ENCODE measurements at places on chromosomes 5 and 9.

DNA sequence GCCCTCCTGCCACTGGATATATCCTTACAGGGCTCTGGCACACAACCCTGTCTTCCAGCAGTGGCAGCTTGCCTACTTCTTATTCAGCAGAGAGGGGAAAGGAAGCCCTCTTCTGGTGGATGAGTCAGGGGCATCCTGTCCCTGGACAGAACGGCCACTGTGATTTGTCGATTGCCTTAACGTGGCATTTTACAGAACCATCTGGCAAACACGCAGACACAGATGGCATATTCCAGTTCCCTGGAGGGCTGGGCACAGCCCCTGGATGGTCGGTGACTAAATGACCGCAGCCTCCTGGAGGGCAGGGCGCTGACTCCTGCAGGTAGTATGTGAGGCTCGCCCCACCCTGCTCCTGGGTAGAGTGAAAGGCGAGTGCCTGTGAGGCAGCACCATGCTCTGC is 62.1 kb downstream of the DCP2 start:
- no peak for DNase-seq

DNA sequence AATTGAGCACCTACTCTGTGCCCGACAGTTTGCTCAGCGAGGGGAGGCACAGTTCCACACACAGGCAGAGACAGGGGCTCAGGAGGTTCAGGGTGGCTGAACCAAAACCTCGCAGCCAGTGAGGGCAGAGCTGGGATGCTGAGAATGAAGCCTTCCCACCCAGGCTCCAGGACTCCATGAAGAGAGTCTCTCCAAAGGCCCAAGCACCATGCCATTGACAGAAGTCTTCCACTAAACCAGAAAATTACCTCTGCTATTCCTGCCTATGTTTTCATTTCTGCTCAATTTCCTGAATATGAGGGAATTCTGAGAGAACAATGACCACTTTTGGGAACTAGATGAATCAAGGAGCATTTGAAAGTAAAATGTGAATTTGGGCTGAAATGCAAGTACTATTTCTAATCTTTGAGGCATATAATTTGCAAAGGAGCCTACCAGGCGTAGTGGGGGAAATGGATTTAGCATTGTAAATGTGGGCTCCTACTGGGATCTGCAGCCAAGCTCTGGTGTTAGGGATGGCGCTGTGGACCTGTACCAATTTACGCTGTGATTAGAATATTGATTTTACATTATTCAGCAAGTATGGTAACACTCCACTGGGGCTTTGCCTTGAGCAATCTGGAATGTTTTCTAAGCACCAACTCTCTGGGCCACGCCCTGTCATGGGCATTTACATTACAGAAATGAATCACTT is 91.9 kb downstream of the DRD1 start:
- DNase-seq: no peak

- DNase-seq: no peak
These were observed 88.0 kb downstream of the PLPP1 start for GRCh38 chr5:55446640-55447351.

DNA sequence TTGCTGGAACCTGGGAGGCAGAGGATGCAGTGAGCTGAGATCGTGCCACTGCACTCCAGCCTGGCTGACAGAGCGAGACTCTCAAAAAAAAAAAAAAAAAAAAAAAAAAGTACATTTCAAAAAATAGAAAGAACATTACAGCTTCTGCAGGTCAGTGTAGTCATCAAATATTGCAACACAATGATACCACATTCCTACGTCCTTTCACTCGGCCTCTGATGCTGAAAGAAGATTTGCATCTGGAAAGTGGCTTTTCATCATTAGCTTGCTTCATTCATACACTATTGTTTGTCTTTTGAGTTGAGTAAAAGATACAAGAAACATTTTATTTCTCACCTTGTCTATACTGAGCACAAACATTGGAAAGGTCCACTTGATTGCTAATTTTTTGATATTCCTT is 59.6 kb upstream of the CPLANE1 start:
- DNase-seq: no peak

DNA sequence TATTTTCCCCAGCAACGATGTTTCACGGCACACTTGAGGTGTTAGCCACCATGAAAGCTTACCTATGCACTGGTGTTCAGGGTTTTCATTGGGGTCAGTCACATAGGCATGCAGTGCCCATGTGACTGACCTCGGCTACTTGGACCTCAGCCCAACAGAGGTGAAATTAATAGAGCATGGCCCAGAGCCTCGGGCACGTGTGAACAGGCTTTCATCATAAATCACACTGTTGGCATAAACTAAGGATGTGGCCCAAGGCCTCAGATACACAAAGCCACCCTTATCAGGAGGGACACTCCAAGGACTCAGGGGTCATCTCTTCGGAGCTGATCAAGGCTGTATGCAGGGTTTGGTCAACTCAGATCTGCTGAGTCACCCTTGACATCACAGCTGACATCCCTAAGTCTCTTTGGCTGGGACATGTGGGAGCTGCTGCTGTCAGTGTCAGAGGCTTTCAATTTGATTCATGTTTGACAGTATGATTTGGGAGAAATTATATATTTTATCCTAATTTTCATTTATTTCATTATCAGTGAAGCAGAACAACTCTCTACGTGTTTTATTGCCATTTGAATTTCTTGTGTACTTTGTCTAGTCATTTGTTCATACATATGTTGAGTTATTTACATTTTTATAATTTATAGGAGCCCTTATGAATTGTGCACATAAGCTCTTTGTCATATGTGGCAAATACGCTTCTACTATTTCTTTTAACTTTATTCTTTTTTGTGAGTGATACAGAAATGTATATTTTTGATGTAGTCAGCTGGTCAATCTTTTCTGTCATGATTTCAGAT is 59.7 kb upstream of the ANKRD33B start:
- DNase-seq: no peak

- peak; percentile 56 for DNase-seq
These were observed 11.2 kb downstream of the ROPN1L start for GRCh38 chr5:10452768-10453331.

DNA sequence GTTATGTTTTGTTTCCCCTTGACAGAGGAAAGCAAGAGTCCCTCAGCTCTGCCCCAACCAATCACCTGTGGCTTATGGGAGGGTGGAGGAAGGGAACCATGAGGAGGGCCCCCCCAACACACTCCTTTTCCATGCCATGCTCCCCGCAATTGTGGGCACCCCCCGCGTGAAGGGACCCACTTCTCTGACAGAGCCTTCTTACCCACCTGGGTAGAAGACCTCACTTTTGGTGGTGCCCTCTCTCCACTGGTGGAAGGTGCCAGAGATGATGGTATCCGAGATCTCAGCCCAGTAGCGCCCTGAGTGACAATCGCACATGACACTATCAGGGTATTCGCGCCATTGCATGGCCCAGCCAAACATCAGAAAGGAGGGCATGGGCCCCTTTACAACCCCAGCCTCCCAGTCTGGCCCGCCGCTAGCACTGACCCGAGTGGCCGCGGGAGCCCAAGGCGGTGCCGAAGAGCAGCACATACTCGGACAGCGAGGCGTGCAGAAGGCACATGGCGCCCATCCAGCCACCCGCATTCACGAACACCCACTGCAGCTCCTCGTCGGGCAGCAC is 714 bp downstream of the SIGMAR1 start:
- no peak for DNase-seq

GRCh38 chr5:72231991-72232703 is 87.9 kb downstream of the MRPS27 start:
- no peak for DNase-seq

- no peak for DNase-seq
These were observed 218.5 kb upstream of the ELAVL2 start for GRCh38 chr9:24044576-24044975.

- no peak for DNase-seq
These were observed 29.2 kb downstream of the PTPN3 start for GRCh38 chr9:109468927-109469326.

DNA sequence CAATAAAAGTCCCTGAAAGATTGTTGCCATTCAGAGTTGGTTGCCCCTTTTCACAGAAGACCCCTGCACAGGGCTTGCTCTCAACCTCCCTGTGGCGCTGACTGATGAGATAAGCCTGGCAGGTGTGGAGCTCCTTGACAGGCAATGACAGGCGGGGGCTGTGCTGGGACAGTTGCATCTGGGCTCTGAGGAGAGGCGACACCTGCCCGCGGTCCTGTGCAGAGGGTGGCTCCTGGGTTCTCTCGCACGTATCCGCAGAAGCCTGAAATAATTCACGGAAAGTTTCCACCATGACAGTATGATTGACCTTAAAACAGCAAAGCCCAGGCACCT is 19.8 kb upstream of the EXOC3 start:
- DNase-seq: no peak

GRCh38 chr5:72133212-72133990 is 26.1 kb downstream of the MAP1B start:
- no peak for DNase-seq

DNA sequence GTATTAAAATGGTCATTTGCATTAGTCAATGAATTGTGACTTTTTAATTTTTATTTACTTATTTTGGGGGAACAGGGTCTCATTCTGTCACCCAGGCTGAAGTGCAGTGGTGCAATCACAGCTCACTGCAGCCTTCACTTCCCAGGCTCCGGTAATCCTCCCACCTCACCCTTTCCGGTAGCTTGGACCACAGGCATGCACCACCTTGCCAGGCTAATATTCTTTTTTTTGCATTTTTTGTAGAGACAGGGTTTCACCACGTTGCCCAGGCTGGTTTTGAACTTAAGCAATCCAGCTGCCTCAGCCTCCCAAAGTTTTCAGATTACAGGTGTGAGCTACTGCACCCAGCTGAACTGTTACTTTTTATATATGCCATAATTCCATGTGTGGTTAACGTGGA is 143.4 kb downstream of the FBXL17 start:
- DNase-seq: no peak
